Hypothalamus (tissue), 51 donors: ENCODE measurements at places on chromosomes 5 and 9.

- no peak for DNase-seq
Measured at GRCh38 chr5:32383065-32383464, 61.5 kb downstream of the ZFR start.

- no peak for DNase-seq
Measured at GRCh38 chr5:10355071-10355889, 1.8 kb downstream of the MARCHF6 start.

- DNase-seq, result no peak
Measured at GRCh38 chr9:7089406-7090193, 331.8 kb downstream of the KDM4C start.

GRCh38 chr5:124698770-124699169 lies 47.7 kb downstream of the ZNF608 start:
- DNase-seq, result no peak

DNA sequence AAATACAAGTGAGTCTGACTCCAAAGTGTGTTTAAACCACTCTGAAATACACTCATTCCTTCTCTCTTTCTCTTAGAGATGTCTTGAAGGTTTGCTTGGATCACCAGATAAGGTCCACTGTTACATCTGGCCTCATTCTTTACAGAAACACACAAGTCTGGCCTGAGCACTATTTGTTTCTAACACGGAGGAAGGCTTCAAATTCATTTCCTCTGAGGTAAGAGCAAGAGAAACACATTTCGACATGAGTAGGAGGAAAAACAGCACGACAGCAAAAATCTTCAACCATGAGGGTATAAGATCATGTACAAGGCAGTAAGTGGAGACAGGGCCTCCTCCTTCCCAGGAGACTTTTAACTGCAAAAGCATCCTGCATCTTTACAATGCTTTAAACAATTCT lies 8.0 kb downstream of the SIL1 start:
- no peak for DNase-seq

GRCh38 chr5:56803025-56803424 lies 12.3 kb upstream of the MAP3K1 start:
- no peak for DNase-seq

- DNase-seq, result no peak
Measured at GRCh38 chr9:137228506-137228967, 1.2 kb downstream of the RNF224 start.

DNA sequence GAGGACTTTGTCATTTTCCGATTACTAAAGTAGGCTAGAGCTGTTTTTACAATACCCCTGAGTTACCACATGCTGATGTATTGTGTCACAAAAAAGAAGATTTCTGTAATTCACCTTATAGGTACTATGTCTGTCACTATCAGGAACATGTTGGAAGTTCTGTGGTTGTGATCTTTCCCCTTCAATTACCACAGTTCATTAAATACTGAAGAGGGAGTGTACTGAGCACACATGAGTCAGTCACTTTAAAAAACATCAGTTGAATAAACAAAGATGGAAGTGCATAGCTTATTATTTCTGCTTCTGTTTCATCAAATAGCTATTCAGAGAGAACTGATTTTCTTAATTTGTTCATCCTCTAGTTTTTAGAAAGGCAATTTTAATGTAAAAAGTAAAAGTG lies 31.7 kb downstream of the AP3S1 start:
- no peak for DNase-seq

GRCh38 chr9:6049798-6050197 lies 34.4 kb upstream of the RANBP6 start:
- no peak for DNase-seq

GRCh38 chr5:6446626-6447309 lies 1.9 kb upstream of the UBE2QL1 start:
- no peak for DNase-seq

GRCh38 chr5:81422671-81423070 lies 28.7 kb upstream of the ACOT12 start:
- no peak for DNase-seq

- no peak for DNase-seq
Measured at GRCh38 chr5:72507231-72507906, at the start of gene ZNF366. ZNF366 (minus strand) TSS chr5:72507410; CDS start chr5:72461496, 45,914 bp downstream.

GRCh38 chr5:15463231-15463980 lies 36.6 kb upstream of the FBXL7 start:
- no peak for DNase-seq
